ENCODE measurements at places on chromosomes 6 and 20.

- no peak for DNase-seq
These were observed 912 bp downstream of the SNRNP48 start for GRCh38 chr6:7590918-7591302.

DNA sequence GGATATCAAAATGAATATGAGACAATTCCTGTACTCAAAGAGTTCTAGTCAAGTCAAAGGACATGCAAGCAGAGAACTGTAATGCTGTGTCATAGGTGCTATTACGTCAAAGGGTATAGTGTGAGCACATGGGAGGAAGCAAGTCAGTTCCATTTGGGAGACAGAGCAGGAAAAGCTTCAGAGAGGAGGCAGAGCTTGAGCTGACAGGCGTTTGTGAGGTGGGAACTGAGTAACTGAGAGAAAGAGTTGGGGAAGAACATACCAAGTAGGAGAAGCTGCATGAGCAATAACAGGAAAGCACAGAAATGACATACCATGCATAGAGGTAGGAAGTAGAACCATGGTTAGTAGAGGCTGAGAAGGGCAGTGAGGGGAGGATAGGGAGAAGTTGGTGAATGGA, 15.2 kb upstream of the SSR1 start:
- DNase-seq = no peak

DNA sequence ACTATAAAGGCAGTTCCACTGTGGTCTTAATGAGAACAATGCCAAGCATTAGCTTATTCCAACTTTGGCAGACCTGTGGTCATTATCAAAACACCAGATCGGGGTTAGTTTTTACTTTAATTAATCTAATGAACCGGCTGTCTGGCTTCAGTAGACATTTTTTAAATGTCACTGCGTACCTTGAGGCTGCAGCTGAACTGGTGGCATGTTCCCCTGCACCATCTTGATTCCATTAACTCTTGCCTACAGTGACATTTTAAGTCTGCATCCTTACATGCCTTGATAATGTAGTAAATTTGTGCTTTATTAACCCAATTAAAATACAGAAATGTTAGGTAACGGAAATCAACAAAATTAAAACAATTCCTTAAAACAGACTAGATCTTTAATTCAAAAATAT, 127.0 kb downstream of the KIF16B start:
- no peak for DNase-seq

DNA sequence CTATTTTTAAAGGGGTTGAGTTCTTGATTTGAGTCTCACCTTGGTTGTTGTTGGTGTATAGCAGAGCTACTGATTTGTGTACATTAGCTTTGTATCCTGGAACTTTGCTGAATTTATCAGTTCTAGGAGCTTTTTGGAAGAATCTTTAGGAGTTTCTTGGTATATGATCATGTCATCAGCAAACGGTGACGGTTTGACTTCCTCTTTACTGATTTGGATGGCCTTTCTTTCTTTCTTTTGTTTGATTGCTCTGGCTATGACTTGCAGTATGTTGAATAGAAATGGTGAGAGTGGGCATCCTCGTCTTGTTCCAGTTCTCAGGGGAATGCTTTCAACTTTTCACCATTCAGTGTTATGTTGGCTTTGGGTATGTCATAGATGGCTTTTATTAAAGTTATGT, 64.0 kb downstream of the CDYL start:
- no peak for DNase-seq

GRCh38 chr6:8088886-8089285, 13.5 kb downstream of the EEF1E1 start:
- DNase-seq = no peak

- DNase-seq = no peak
These were observed 38.9 kb upstream of the KCNK5 start for GRCh38 chr6:39268171-39268570.

DNA sequence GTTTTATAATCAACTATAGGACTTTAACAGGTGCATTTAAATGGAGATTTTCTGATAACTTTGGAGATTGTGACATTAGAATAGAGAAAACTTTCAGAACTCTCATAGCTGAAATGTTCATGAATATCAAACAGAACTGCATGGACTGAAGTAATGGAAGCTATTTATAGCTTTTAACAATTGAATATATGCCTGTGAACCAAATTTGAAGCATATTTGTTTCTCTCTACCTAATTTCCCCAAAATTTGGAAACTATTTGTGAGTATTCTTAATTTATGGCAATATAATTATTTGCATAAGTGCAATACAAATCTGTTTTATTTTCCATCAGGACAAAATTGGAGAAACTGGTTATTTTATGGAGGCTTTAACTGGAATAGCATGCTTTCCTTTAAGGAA, 96.6 kb downstream of the PLG start:
- DNase-seq = no peak

DNA sequence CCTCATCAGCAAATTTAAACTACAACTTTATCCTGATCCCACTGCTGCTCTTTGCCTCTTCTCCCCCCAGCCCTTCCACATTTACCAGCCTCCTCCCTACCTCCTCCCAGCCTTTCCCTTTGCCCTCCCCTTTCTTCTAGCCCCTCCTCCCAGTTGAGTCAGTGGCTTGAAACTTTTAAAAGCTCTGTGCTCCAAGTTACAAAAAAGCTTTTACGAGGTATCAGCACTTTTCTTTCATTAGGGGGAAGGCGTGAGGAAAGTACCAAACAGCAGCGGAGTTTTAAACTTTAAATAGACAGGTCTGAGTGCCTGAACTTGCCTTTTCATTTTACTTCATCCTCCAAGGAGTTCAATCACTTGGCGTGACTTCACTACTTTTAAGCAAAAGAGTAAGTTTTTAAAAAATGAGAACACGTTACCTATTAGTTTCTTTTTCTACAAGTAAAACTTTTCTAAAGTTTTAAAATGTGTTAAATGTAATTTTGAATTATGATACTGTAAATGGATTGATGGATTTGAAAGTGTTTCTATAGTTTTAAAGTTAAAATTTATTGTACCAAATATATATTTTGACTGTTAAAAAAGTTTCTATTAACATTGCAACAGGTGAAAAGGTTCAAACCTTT, at the start of gene GJA1:
TSS of gene GJA1 (plus strand) at position 203 of the 626 bp plus-strand sequence. CDS start 11,202 bp downstream, outside the sequence.
- DNase-seq = no peak

DNA sequence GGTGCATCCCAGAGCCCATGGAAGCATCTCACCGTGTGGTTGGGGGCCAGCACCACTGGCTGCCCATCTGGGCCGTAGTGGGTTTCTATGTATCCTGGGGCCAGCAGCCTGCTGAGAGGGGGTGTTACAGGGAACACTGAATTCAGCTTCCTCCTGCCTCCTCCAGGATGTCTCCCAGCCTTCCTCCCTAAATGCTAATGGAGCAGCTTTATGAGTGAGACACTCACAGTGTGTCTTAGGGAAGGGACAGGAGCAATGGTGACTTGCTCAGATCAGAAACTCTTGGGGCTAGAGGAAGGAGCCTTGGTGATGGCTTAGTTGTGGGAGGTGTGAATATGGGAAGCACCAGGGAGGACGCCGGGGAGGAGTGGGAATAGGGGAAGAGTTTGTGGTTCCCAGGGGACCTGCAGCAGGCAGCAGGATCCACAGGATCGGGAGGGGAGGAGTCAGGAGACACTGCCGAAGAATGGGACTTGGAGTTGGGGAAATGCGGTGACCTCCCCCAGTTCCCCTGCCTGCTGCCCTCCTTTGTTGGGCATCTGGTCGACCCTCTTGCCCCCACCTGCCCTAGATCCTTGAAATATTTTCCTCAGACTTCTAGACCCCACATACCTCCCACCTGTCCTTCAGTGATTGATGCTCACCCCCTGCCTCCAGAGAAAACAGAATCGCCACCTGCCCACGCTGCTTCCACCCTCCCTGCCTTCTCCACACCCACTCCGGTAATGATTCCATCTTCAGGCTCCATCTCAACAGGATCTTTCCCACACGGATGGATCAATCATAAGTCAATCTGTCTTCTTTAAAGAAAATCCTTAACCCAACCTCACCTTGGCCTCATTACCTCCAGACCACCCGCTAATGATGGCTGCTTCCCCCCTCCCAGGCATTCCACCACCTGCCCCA, 6.6 kb downstream of the ADAM33 start:
- no peak for DNase-seq

GRCh38 chr6:98687752-98688151, 146.6 kb upstream of the POU3F2 start:
- no peak for DNase-seq

GRCh38 chr20:44170816-44171410, 16.1 kb downstream of the JPH2 start:
- DNase-seq = no peak

- no peak for DNase-seq
These were observed 185.2 kb downstream of the ALDH8A1 start for GRCh38 chr6:134764741-134765140.

DNA sequence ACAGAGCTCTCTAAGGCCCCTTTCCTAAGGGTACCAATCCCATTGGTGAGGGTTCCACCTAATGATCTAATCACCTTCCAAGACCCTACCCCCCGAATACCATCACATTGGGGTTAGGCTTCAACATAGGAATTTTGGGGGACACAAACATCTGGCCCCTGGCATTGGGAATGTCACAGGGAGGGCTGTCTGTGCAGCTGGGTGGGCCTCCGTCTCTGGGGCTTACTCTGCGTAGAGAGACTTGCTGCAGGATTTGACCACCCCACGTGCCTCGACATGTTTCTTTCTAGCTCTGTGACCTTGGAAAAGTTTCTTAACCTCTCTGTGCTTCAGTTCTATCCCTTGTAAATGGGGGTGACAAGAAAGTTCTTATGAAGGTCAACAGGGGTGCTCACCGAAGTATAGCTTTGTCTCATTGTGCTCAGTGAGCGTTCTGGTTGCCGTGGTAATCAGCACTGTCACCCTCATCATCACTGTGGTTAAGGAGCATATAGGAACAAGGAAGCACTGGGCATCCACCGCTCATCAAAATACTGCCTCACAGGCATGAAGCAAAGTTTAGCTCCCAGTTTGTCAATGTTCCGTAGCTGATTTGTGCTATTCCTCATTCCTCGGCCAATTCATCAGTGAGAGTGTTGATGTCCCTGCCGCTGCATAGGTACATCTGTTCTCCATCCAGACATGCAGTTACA, 152.8 kb downstream of the SYCP2 start:
- no peak for DNase-seq

DNA sequence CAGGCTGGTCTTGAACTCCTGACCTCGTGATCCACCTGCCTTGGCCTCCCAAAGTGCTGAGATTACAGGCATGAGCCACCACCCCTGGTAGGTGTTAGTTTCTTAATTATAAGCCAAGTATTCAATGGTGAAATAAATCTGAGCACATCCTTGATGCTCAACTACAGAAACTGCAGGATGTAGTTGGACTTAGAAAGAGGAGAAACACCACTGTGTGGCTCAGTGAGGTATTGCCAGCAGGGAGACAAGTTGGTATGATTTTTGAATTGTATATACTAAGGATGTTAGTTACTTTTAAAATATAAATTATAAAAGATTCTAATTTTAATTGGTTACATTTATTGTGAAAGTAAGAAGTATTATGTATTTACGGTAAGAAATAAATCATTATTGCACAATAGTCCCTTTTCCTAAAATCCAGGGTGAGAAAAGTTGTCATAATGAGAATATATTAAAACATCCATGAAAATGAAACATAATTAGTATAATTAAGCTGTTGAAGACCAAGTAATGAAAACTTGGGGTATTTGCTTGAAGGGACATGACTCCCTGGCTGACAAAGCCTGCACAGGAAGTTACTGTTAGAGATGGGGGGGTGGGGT, 17.6 kb downstream of the SLC18B1 start:
- no peak for DNase-seq

- no peak for DNase-seq
These were observed 873.0 kb downstream of the KIF16B start for GRCh38 chr20:15700147-15700765.

- no peak for DNase-seq
These were observed 380.3 kb upstream of the ARID1B start for GRCh38 chr6:156396791-156397418.

DNA sequence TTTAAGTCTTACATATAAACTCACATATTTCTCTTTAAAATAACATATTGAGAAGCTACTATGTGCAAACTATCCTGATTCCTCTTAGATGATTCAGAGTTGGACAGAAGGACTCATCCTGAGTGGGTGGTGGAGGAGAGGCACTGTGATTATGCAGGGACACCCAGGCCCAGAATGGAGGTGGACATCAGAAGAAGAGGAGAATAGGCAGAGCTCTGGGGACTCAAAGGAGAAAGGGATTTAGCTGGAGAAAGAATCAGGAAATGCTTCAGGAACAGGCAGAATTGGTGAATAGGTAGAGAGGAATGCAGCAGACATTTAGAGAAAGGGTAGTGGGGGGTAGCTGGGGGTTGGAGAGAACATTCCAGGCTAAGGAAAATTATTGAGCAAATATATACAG, 17.4 kb downstream of the RCAN2 start:
- DNase-seq = no peak

- DNase-seq = no peak
These were observed 5.1 kb downstream of the HLA-E start for GRCh38 chr6:30494291-30494861.

GRCh38 chr6:106508834-106509233, 120.5 kb downstream of the RTN4IP1 start:
- no peak for DNase-seq

DNA sequence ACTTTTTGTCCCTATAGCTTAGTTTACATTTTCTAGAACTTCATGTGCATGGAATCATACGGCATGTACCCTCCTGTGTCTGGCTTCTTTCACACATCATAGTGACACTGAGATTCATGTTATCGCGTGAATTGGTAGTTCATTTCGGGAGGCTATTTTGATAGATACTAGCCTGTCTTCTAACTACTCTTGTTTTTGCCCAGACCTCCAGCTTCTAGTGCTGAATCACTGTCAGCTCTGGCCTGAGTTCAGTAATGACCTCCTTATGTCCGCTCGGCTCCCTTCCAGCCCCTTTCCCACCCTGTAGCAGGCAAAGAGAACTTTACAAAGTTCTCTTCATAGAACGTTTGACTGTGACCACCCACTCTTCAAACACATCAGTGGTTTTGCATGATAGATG, 14.1 kb downstream of the MYBL2 start:
- no peak for DNase-seq

GRCh38 chr20:60527656-60528055, 569.4 kb downstream of the CDH26 start:
- no peak for DNase-seq

DNA sequence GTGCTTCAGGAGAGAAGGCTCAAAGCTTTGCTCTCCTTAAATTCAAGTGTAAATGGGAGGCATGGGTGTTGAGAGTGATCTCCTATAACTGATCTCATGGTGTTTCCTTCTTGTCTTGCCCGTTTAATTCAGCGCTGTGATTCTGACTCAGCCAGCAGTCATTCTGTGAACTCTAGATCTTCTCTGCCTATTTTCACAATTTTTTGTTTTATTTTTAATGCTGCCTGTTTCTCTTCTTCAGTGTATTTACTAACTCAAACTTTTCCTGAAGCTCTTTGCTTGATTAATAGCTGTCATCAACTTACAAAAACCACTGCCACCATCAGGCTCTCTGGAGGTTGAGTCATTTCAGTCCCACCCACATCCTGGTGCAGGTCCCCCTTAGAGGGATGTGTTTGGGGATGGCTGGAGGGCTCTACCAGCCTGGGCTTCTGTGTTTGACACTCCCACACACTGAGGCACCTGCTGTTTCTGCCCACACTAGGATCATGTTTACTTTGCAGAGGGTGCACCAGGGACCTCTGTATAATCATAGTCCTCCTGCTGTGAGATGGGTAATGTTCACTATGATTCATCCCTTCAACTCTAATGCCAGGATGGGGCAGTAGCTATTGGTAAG, 94.0 kb downstream of the SHLD1 start:
- no peak for DNase-seq

- DNase-seq = no peak
These were observed 181.4 kb upstream of the ID4 start for GRCh38 chr6:19655744-19656143.

Data from C1 segment of cervical spinal cord (tissue), 14 donors.